ENCODE measurements at places on chromosomes 16 and 17.

DNA sequence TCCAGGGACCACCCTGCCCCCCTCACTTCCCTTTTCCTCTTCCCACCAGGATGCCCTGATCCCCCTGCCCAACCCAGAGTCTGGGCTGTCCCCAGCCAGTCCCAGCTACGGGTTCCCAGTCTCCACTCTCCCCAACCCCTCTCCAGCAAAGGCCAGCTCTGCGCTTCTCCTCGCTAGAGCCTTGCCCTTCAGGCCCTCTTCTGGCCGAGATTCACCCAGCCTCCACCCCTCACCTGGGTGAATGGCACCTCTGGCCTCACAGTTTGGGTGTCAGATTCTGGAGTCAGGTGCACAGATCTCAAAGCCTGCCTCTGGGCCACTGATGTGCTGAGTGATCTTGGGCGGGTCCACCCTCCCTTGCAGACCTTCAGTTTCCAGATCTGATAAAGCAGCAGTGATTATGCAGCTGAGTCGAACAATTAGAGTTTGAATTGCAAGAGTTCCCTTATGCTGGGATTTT is 185.6 kb upstream of the TNRC6C start:
- no peak for DNase-seq

DNA sequence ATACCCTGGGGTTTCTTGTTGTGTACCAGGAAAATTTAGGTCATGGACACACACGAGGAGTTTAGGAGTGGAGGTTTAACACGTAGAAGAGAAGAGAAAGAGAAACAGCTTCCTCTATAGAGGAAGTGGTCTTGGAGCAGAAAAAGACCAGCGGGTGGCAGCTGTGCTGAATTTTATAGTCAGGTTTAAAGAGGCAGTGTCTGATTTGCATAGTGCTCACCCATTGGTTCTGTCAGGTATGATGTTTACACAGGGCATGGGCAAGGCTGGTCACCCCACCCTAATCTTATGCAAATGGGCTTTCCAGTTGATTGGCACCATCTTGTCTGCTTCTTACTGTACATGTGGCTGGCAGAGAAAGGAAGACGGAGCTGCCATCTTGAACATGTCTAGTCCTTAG is 309.0 kb downstream of the CDH13 start:
- no peak for DNase-seq

DNA sequence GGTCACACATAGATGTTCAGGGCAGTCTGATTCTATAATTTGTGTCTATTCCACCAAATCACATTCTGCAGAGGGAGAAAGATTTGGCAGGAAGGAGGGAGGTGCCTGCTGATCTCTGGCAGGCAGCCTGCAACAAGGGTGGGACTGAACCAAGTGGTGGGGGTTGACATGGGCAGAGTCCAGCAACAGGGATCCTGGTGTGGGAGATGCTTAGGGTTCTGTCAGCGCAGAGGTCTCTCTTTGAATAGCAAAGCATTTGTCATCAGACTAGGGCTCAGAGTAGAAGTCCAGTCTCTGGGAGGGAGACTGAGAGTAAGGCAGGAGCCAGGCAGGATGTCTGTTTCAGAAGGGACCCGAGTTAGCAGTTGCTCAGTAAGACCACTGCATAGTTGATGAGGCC is 94.6 kb downstream of the UTP18 start:
- DNase-seq = no peak

DNA sequence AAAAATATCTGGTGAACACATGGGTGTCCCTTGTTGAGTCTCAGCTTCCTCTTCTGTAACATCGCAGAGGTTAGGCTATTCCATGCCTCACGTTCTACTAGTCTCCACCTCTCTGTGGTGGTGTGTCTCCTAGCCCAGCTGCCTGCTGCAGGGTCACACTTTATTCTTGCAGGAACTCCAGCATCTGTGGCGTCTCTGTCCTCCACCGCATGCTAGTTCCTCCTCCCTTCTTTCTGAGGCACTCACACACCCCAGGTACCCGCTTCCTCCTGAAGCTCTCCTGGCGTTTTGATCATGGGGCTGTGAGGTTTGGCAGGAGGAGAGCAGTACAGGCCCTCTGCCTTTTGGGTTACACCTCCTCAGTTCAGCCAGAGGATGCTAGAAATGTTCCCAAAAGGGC is 9.9 kb upstream of the TEX2 start:
- DNase-seq = no peak

- DNase-seq = no peak
These were observed 11.9 kb upstream of the CCDC182 start for GRCh38 chr17:57756951-57757350.

DNA sequence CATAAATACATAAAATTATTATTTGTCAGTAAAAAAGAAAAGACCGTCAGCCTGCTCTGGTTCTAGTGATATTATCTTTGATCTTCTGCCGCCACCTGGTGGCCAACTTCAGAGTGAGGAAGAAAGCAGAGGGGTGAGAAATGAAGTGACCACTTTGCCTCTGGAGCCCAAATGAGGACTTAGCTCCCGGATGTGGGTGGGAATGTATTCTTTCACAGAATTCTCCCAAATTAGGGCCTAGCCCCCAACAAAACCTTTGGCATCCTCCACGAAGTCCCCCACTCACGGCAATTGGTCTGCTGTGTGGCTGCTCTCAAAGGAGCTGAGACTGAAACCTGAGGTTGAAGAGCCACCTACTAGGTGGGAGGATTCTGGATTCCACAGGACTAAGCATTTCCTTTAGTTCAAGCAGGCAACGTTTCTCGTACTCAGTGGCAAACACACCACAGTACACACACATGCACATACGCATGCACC is 4.9 kb upstream of the ZNF267 start:
- DNase-seq = peak; percentile 62
